ENCODE measurements at places on chromosomes 6 and 20.
A peak's percentile ranks its signal among the peaks of the same experiment; 100 is the strongest.

DNA sequence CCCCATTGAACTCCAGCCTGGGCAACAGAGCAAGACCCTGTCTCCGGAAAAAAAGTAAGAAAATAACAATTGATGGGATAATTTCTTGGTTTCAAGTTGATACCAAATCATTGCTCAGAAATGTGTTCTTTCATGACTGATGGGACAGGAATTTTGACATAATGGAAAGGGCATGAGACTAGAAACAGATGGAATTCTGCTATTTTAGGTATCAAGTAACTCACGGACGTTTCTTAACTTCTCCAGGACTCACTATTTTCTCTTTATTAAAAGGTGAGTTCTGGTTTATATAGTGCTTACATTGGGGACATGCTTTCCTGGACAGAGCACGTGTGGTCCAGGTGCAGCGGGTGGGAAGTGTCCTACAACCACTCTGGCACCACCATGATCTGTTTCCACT, 6.0 kb upstream of the DSP start:
- no peak for DNase-seq

DNA sequence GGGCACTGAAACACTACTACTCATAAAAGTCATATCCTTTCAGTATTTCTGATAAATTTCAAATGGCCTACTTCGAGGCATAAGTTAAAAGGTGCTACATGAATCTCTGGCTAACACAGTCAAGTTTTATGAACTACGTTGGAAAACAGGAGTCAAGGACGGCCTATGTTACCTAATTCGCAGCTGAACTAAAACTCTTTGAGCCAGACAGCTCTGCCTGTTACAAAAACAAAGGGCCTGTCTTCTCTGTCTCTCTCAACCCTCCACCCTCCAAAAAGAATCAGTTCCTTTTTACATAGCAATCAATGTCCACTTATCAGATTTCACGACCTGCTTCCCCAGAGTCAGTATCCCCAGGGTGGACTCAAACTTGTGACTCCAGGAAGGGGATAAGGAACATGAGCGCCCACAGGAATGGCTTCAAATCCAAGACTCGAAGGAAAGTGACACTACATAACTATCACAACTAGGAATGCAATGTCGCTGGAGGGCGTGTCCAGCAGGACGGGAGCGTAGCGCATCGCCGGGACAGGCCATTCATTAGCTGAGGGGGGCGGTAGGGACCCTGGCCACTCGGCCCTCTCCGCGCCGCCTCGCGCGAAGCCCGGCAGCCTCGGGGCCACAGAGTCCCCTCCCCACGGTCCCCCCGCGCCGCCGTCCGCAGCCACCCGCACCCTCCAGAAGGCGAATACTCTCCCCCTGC, 591 bp downstream of the IBTK start:
- DNase-seq = peak; percentile 64

GRCh38 chr6:25899123-25899522, 25.1 kb upstream of the SLC17A3 start:
- no peak for DNase-seq

DNA sequence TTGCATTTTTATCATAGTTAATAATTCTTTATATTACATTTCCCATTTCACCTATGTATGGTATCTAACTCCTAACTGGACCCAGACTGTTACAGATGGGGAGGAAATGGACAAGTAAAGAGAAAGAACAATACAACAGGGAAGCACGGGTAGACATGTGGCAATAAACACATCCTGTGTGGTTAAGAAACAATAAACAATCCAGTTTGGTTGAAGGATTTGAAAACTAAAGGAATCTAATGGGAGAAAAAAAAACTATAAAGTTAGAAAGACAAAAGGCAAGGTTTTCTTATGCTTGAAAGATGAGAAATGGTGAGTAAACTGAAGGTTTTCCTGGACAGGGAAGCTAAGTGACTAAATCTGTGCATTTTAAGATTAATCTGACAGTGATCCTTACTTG, 34.9 kb upstream of the ALDH8A1 start:
- no peak for DNase-seq

GRCh38 chr6:89999945-90000825, 105.9 kb downstream of the GJA10 start:
- DNase-seq = no peak

DNA sequence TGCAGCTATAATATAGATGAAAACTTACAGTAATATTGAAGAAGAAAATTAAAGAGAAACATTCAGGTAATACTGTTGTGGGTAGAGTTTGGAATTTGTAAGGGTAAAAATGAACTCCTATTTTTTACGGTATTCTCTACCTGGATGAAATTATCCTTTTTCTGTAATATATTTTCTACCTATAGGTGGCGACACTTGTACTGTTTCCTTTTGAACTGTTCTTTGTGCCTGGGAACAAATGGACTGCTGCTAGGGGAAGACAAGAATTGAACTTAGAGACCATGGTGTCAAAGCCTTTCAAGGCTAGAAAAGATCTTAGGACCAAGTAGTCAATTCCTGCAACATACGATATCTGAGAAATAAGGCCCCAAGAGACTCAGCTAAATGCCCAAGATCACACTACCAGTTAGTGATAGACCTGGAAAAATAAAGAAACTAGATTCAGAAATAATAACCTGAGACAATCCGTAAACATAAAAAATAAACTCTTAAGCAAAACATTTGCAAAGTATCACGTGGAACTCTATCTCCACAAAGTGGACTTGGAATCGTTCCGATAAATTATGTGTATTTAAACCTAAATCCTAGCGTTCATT, 383.8 kb downstream of the TFAP2A start:
- DNase-seq = no peak

GRCh38 chr20:7712661-7713060, 227.6 kb downstream of the HAO1 start:
- DNase-seq = no peak

DNA sequence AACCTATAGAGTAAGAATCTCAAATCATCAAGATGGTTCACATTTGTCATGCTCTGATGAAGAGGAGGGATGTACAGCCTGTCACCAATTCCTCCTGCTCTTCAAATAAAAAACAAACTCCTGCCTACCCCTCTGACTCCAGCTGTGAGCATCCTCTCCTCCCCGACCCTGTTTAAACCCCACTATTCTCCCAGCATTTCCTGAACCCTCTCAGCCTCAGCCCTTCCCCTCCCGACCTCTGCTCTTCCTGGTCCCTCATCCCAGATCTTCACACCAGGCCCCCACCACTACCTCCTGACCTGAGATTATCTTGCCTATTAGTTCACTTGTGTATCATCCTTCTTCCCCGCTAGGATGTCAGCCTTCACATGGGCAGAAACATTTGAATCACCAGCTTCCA, 75.8 kb downstream of the ZMYND8 start:
- no peak for DNase-seq

DNA sequence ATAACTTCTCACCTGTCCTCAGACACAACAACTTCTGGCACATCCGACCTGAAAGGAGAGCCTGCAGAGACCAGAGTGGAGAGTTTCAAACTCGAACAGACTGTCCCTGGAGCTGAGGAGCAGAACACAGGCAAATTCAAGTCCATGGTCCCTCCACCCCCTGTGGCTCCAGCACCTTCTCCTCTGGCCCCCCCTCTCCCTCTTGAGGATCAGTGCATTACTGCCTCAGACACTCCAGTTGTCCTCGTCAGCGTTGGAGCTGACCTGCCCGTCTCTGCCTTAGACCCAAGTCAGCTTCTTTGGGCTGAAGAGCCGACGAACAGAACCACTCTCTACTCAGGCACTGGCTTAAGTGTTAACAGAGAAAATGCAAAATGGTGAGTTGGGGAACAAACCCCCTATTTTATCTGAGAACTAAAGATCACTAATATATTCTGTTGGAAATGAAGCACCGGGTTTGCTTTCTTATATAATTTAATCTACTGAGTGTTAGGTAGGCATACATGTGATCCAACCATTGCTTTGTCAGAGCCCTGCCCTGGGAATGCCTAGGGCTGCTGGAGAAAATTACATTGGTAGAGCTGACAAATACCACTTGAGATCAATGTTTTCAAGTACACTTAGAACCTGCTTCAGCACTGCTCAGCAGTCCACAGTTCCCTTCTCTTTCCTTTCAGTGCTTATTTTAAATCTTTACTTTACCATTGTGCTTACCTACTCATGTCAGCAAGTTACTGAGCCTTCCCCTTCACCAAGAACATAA, 77.5 kb upstream of the LTV1 start:
- no peak for DNase-seq

GRCh38 chr6:149831308-149831820, 32.8 kb downstream of the LRP11 start:
- no peak for DNase-seq

DNA sequence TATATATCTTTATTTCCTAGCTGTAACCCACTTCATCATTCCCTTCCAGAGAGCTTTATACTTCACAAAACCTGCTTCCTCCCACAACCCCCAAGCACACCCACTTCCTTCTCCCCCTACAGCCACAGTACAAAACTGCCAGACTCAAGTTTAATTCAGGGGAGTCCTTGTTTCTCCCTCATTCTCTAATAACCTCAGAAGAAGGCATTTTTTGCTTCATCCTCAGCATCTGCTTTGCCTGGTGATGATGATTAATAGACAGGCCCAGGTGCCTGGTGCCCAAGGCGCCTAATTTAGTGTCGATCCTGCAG, 414.3 kb downstream of the KIF16B start:
- DNase-seq = no peak

DNA sequence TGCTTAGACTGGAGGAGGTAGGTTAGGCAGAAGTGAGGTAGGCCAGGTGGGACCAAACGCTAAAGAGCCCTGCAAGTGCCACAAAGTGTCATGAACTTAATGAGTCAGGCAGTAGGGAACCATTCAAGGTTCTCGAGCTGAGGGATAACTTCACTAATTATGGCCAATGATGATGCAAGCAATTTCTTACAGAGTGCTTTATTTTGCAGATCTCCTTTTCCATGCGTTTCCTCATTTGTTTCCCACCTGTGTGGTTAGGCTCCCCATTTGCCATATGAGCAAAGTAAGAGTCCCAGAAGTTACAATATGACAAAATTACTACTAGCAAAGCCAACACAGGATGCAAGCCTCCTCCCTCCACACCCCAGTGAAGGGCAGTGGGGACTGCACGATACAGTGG, 36.5 kb upstream of the PSMF1 start:
- DNase-seq = no peak

- DNase-seq = no peak
These were observed 50.7 kb upstream of the TFB1M start for GRCh38 chr6:155364844-155365437.

DNA sequence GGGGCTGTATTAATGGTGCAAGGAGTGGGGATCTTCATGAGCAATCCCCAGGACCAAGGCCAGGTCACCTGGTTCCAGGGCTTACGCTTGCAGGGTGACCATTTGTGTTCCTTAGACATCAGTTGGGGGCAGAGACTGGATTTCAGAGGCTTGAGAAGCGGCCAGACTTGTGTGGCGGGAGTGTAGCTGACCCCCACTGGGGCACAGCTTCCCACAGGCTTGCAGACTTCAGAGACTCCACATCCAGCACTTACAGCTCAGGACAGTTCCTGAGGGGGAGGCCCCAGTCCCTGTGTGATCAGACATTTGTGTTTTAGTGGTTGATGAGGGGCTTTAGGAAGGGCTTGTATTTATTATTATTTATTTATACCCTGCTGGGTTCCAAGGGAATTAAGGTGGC, 15.3 kb downstream of the TJAP1 start:
- DNase-seq = no peak

DNA sequence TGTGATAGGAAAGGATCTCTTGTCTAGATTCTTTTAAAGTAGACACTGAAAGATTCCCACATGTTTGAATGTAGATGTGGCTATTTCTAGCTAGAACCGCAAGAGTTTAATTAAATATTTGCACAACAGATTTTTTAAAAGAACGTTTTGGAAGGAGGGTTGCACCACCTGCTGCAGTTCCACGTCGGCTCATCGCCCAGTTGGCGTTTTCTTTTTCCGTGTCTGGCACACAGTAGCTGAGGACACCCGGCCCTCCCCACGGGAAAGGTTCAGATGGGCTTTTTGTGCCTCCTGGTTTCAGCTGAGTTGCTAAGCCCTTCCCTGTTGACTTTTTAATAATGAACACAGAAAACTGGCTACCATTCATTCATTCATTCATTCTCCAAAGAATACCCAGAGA, 41.8 kb upstream of the DOK5 start:
- DNase-seq = no peak

DNA sequence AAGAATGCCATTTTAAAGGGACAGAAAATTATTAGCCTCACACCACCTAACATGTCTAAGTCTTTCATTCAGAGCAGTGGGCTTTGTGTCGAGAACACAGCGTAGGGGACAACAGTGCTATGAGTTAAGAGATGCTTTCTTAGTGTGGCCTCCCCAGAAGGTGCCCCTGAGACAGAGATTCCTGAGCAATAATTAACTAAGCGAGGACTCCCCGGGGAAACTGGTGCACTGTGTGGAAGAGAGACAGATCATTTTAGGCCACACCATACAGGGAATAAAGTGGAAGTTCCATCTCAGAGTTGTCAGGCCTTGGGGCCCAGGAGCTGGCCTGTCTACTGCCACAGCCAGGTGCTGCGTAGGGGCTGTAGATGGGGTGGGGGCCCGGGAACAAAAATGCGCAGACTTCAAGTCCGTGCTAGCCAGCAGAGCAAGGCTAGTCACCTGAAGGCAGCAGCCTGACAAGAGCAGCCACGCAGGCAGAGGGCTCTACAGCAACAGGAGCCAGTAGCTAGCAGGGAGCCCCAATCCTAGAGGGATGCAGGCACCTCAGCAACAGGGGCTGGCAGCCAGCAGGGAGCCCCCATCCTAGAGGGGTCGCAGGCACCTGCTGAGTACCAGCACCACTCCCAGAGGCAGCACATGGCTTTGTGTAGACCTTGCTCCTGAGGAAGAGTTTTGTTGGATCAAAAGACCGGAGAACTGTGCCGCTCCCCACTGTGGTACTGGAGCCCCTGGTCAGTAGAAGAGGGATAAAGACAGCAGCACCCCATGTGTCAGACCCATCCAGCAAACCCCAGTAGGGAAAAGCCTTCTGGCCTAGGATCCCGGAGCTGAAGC, 63.0 kb upstream of the NXT1 start:
- no peak for DNase-seq

DNA sequence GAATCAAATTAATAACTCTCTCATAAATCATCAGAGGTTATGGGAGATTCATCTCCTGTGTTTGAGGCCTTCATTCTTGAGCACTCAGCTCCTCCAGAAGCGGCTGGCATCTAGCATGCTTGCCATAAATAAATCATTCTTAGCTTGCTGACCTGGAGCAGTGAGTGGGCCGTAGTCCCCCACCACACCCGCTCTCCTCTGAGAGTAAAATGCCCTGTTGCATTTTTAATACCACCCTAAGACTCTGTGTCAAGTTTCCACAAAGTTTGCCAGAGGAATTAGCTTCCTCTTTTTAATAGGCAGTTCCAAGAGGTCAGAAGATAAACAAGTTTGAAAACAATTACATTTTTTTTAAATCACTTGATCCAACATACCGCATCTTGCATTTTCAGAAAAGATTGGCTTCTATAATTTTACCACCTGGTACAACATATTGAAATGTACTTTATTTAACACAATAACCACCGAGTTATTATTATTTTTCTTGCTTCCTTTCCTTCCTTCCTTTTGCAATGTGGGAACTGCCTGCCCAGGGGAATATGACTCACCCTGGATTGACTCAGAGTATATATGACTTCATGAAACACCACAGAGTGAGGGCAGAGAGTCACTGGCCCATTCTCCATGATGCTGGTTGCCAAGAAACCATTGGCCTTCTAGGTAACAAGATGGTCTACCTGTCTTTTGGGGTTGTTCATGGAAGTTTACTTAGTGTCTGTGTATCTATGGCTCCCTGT, 29.4 kb upstream of the CLIC5 start:
- peak; percentile 13 for DNase-seq

GRCh38 chr6:157615420-157615769, 207.7 kb upstream of the SNX9 start:
- no peak for DNase-seq

GRCh38 chr20:57562541-57563465, 1.9 kb downstream of the PCK1 start:
- no peak for DNase-seq
